ENCODE measurements at places on chromosomes 13 and 19. TPM values are rescaled to one million over a fixed set of nuclear protein-coding genes. Genes with fewer than 3 reads are reported as not detected.

DNA sequence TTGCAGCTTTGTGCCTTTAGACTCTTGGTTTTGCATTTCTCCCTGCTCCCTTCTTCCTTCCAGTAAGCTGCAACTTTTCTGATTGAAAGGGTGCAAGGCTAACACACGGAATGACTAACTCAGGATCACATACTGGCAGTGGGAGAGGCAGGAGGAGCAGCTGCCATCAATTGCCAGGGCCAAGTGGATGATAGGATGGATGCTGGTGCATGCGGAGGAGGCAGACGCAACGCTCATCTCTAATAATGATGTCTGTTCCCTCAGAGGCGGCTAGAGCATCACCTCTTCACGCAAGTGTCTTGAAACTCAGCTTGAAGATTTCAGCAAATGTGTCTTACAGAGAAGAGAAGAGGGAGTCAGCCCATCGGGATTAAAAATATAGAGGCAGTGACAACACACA is 49.5 kb upstream of the TPM4 start:
- DNase-seq = no peak

ITGBL1 gene
- polyA plus RNA-seq = 0.52 TPM

DNA sequence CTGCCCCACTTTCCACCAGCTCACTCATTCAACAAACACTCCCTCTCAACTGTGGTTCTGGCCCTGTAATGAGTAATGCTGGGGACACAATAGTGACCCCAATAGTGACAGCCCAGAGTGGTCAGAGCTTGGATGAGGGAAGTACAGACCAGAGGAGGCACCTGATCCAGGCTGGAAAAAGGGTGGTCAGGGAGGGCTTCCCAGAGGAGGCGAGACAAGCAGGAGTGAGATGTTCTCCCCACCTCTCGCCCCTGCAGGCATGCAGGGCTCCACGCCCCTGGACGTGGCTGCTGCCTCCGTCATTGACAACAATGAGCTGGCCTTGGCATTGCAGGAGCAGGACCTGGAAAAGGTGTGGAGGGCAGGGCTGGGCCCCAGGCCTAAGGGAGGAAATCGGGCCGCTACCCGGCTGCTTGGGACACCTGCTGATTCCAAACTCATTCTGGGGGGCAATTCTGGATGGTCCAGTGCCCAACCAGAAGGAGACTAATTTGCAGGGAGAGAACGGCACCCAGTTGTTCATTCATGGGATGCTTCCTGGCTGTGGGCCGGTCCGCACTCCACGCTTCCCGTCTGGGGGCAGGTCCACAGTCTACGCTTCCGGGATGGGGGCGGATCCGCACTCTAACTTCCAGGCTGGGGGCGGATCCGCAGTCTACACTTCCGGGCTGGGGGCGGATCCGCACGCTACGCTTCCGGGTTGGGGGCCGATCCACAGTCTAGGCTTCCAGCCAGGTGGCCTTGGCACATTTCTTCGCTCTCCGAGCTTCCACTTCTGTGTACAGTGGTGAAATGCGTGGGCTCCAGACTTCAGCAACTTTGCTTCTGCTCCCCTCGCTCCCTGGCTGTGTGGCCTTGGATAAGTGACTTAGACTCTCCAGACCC is 63.4 kb downstream of the RYR1 start:
- no peak for DNase-seq

DNA sequence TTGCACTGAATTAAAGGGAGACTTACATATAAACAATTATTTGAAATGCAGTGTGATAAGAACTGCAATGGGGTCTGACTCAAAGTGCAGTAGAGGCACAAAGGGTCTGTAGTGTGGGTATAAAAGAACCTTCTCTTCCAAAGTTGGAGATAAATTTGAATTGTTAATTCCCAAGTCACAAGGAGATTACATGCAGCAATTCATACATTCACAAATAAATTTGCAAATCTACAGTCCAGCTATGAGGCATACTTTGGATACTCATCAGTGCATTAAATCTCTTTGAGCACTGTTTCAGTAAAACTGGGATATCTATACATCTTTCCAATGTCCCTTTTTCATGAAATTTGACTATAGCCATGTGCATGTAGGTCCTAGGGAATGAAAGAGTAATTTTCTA is 799.4 kb downstream of the PCDH9 start:
- no peak for DNase-seq

GRCh38 chr19:55097864-55098715 is 19.3 kb downstream of the PPP1R12C start:
- no peak for DNase-seq

- no peak for DNase-seq
Observed at GRCh38 chr13:23399347-23399746, 34.2 kb downstream of the SACS start.

- no peak for DNase-seq
Observed at GRCh38 chr19:14022469-14022868, 5.5 kb upstream of the RLN3 start.

TEKTIP1 gene
- 9.0 TPM for polyA plus RNA-seq

DNA sequence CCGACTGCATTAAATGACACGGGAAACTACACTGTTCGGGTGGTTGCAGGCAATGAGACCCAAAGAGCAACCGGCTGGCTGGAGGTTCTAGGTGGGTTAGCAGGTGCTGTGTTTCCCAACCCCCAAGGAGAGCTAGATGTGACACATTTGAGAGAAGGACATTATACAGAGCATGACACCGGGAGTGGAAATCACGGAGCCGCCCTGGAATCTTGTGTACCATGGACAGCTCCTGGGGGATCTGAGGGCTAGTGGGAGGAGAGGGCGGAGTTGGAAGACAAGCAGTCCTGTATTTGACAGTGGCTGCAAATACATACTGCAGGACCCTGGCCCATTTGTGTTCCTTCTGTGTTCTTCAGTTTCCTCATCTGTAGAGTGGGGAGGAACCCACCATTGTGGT is 2.3 kb downstream of the CEACAM18 start:
- DNase-seq = peak; percentile 26

PLK5 gene
- 0.06 TPM for polyA plus RNA-seq

ZNF439 gene
- polyA plus RNA-seq = 17.5 TPM

APOC1 gene
- 10.0 TPM for polyA plus RNA-seq

DNA sequence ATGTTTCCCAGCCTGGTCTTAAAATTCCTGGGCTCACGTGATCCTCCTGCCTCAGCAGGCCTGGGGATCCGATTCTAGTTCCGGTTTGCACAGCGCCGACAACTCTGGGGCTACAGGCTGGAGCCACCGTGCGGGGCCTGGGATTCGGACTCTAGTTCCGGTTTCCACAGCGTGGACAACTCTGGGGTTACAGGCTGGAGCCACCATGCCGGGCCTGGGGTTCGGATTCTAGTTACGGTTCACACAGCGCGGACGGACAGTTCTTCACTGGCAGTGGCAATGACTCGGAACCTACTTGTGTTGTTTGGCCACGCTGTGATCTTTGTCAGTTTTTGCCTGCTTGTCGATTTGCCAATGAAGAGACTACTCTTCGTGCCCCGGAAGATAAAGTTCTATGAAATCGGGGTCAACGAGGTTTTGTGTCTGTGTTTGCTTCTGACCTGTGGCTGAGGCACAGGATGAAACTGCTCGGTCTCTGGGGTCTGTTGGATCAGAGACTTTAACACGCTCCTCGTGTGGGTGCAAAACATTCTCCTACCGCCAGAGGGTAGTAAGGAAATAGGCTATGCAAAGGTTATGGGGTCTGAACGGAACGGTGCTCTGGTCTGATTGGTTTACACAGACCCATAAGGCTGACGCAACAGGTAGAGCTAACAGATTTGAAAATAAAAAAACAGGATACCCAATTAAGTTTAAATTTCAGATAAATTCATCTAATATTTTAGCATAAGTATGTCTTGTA is 12.1 kb upstream of the ZSCAN1 start:
- no peak for DNase-seq

TMEM145 gene
- 0.86 TPM for polyA plus RNA-seq

DNA sequence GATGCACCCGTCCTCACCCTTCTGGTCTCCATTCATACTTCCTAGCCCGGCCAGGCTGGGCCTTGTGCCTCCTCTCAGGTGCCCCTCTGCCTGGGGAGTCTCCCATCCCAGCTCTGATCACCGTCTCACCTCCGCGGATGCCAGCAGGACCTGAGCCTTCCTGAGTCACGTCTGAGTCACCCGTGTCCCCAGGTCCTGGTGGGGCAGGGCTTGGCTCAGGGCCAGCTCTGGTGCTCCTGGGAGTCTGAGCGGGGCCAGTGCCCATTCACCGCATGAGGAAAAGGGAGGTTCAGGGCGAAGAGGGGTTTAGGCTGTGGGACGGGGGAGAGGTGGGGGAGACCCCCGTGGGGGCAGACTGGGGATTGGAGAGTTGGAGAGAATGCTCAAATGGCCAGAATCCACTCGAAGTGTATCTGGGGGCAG is 593 bp downstream of the ATP8B3 start:
- no peak for DNase-seq

CSNK1G2 gene
- polyA plus RNA-seq = 79.6 TPM

ZNF560 gene
- polyA plus RNA-seq = 0.62 TPM

RUBCNL gene
- 3.5 TPM for polyA plus RNA-seq

DNA sequence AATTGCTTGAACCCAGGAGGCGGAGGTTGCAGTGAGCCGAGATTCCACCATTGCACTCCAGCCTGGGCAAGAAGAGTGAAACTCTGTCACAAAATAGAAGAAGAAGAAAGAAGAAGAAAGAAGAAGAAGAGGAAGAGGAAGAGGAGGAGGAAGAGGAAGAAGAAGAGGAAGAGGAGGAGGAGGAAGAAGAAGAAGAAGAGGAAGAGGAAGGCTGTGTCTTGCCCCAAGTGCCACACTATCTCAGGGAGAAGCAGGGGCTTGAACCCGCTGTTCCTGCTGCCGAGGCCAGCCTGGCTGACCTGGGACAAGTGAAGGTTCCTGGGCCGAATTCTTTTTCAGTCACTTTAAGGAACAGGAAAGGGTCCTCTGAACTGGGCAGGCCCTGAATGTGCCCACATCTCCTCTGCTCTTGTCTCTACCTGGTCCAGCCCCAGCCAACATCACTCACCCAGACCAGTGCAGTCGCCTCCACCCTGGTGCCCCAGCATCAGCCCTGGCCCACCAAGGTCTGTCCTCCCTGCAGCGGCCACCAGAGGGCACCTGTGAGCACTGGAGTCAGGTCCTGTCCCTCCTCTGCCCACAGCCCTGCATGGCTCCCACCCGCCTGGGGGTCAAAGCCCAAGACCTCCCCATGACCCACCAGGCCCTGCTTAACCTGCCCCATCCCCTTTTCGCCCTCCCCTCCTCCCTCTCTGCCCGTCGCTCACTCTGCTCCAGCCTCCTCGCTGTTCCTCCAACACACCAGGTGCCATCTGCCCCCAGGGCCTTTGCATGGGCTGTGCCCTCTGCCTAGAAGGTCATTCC is 20.0 kb downstream of the TICAM1 start:
- DNase-seq = no peak

DNA sequence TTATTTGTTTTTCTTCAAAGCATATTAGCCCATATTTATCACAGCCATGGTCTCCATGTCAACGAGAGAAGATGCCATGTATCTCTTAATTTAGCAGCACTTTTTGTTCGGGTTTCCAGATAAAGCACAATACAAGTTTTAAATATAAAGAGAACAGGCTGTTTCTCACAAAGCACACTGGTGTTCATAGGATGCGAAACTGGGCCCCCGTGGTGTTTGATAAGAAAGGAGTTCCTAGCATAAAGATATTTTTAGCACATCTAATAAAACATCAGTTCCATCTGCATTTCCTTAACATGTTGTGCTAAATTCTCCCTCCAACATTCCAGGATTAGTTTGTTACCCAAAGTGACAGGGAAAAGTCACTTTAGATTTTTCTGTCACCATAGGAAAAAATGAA is 72.4 kb upstream of the EDNRB start:
- DNase-seq = no peak

- DNase-seq = no peak
Observed at GRCh38 chr19:4639531-4640246, 373 bp downstream of the TNFAIP8L1 start.
